ENCODE measurements at places on chromosomes 4 and X.
A peak's percentile ranks its signal among the peaks of the same experiment; 100 is the strongest.

- no peak for DNase-seq
Measured at GRCh38 chr4:96356591-96357370, 516.9 kb downstream of the PDHA2 start.

- DNase-seq = no peak
Measured at GRCh38 chrX:23779025-23779424, 3.9 kb upstream of the SAT1 start.

- no peak for DNase-seq
Measured at GRCh38 chrX:36199928-36200327, 280.4 kb downstream of the CFAP47 start.

DNA sequence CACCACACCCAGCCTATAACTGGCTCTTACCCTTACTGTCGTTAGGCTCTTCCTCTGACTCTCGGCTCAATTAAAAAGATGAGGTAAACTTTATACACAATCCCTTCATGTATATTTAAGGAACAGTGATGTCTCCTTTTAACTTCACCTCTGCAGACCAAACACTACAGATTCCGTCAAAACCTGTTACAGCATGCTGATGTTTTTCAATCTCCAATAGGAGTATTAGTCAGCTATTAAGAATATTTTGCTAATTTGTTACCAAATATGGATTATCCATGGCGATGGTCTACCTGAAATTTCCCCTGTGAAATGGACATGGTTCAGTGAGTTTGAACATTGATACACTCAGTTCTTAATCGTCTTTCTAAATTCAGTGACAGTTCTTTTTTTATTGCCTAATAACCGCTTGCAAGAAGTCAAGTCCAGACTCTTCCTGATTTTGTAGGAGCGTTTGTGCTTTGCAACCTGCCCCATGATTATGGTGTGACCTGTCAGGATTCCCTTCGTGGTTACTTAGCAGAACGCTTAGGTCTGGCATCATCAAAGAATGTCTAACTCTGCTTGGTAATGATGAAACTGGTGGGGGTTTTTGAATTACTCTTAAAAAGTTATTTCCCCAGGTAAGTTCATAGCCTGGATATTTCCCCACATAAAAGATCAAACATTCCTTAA, 72.2 kb upstream of the STOX2 start:
- DNase-seq = no peak

DNA sequence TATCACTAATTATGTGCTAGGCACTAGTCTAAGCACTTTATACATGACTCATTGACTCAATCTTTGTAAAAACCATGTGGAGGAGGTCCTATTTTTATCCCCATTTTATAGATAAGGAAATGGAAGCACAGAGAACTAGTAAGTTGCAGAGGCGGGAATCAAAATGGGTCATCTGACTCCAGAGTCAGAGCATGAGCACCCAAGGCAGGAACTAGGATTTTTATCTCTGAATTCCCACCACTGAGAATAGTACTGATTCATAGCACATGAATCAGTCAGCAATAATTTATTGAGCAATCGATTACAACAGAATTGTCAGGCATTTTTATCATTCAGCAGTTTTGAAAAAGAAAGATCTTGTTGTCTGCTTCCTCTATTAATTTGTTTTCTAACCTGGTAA, 19.3 kb downstream of the SCARB2 start:
- DNase-seq = no peak

DNA sequence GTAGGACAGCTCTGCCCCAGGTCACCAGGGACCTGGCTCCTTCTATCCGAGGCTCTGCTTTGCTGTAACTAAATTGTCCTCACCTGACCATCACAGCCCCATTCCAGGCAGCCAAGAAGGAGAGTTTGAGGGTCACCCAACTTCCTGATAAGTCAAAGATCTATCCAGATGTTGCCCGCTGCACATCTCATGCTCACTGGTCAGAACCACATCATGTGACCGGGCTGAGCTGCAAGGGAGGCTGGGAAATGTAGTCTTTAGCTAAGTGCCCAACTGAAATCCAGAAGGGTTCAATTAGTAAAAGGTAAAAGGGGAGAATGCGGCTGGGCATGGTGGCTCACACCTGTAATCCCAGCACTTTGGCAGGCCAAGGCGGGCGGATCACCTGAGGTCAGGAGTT, 18.4 kb downstream of the HMX1 start:
- DNase-seq = no peak

DNA sequence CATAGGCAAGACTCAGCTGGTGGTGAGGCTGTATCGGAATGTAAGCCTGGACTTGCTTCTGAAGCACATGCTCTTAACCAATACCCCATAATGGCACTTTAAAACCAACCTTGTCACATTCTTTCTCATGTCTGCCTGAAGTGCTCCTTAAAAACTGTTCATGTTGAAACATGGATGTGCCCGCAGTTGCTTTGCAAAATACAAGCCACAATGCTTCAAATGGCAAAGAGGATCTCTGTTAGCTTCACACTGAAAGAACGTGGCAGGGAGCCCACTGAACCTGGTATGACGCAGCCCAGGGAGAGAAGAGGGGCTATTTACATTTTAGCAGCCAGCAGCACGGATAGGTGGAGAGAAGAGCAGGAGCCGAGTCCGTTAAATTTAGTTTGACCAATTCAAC, 29.3 kb downstream of the SOD3 start:
- DNase-seq = no peak

- no peak for DNase-seq
Measured at GRCh38 chr4:75819121-75819520, 83.1 kb downstream of the PPEF2 start.

DNA sequence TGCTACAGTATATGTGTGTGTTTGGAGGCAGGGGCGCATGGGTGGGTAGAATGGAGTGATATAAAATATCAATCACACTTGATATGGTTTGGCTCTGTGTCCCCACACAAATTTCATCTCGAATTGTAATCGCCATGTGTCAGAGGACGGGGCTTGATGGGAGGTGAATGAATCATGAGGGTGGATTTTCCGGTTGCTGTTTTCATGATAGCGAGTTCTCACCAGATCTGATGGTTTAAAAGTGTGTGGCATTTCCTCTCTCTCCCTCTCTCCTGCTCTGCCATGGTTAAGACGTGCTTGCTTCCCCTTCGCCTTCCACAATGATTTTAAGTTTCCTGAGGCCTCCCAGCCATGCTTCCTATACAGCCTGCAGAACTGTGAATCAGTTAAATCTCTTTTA, 14.8 kb downstream of the SOWAHB start:
- DNase-seq = no peak

GRCh38 chr4:55458611-55459010, 62.9 kb downstream of the TMEM165 start:
- DNase-seq = no peak

DNA sequence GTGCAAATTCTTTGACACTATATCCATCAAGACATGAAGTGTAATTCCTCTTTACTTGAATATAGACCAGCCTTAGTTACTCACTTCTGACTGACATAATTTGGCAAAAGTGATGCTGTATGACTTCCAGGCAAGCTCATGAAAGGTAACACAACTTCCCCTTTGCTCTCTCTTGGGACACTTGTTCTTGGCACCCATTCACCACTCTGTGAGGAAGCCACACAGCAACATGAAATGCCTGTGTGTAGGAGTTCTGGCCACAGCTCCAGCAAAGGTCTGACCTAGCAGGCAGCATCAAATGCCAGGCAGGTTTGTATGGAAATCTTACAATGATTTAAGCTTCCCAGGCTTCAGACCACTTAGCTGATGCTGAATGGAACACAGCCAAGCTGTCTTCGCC, 280.3 kb downstream of the PDHA2 start:
- no peak for DNase-seq

DNA sequence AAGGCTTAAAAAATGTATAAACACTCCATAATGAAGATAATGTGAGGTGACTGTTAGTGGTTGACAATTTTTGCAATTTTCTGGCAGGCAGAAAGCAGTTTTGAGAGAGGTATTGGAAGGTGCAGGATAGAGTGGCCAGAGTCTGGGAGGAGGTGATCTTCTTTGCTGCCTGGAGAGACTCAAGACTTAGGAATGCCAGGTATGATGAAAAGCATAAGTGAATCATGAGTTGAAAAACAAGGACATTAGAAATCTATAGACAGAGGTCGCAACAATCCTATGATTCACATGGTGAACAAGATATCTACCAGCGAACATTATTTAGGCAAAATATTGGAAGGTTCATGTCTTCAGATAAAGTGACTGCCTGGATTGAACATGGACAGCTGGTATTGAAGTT, 118.5 kb downstream of the CFAP299 start:
- no peak for DNase-seq

DNA sequence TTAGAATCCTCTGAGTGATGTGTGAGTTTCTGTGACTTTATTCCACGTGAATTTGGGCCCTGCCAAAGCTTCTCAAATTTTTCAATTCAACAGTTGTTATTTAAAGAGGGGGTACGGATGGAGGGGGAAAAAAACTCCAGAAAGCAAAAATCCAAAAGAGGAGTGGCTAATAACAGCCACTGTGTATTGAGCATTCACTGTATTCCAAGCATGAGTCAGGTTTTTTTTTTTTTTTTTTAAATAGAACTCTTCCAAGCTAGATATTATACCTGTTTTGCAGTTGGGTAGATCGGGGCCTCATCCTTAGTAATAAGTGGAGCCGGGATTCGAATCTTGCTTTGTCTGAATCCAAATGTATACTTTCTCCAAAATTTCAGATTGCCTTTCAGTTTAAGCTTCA, 6.4 kb upstream of the RHOH start:
- no peak for DNase-seq

- DNase-seq = no peak
Measured at GRCh38 chr4:105558277-105558676, 5.9 kb downstream of the ARHGEF38 start.

DNA sequence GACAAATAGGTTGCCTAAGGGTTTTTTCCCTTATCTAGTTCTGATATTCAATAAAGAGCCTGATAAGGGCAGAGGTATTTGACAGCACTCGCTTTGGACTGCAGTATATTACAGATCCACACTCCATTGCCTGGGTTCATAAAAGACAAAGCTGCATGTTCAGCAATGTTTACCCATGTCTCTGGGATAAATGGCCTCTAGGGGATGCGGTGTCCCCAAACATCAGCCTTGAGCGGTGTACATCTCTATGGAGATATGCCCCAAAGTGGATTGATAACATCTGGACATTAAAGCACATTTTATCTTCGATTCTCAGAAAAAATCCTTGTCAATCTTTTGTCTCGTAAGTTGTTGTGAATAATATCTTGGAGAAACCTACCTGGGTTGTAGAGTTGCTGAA, 660.8 kb upstream of the AADAT start:
- DNase-seq = no peak

GRCh38 chr4:188869581-188869980, 730.3 kb downstream of the TRIML1 start:
- DNase-seq = no peak

GRCh38 chrX:103610282-103610681, 2.5 kb downstream of the TCEAL3 start:
- no peak for DNase-seq

DNA sequence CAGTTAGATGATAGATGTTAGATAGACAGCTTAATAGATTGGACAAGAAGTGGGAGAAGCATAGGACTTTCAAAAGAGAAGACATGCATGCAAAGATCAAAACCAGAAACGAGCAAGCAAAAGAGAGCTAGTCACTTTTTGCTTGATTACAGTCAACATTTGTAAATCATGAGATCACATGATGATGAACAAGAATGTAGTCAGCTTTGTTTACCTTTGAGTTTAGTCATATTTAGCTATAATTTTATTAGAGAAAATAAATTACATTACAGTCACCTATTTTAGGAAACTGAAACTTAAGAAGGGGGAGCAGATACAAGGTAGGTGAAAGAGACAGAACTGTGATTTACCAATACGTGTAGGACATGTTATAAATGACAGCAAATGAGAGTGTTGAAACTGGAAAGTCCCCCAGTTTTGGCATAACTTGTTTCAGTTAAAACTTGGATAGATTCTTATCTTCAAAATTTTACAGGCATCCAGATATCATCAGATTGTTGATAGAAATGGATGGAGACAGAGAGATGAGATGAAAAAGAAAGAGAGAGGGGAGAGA, 1083.1 kb upstream of the PCDH10 start:
- no peak for DNase-seq

DNA sequence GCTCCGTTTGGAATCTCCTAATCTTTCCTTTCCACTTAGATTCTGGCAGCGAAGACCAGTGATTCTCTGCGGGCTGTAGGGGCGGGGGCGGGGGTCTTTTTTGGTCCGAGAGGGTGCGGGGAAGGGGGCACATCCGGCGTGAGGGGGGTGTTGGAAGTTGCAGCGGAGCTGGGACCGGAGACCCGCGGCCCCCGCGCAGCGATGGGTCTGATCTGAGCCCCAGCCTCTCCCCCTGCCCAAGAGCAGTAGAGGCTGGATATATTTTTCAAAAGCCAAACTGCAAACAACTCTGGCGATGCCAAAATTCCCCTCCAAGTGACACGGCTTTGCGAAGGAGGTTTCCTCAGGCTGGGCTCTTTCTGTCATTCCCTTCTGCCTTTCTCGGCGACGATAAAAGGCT, 355 bp downstream of the GRID2 start:
- DNase-seq = peak; percentile 62

GRCh38 chr4:132827522-132827921, 321.6 kb upstream of the PCDH10 start:
- no peak for DNase-seq

DNA sequence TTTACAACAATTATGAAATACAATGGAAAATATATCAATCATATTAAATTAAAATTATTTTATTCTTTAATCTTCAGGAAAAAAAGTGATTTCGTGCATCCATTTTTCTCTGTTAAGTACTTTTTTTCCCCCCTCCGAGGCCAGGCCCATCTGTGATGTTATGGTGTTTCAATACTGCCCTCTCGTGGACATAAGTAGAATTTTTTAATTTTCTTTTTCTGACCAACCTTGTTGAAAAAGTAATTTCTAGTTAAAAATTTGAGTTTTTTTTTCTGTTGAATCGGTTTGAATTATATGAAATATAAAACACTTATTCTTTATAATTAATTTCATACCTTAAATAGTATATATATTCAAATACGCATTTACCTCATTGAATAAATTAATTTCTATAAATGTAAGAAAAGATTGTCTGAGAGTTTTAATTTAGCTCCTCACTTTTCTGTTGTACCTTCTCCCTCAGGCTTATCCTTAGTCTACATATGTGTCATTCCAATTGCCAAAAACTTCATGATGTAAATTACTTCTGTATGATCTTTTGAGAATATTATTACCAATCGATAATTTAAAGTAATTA, 175.8 kb upstream of the TECRL start:
- DNase-seq = no peak

DNA sequence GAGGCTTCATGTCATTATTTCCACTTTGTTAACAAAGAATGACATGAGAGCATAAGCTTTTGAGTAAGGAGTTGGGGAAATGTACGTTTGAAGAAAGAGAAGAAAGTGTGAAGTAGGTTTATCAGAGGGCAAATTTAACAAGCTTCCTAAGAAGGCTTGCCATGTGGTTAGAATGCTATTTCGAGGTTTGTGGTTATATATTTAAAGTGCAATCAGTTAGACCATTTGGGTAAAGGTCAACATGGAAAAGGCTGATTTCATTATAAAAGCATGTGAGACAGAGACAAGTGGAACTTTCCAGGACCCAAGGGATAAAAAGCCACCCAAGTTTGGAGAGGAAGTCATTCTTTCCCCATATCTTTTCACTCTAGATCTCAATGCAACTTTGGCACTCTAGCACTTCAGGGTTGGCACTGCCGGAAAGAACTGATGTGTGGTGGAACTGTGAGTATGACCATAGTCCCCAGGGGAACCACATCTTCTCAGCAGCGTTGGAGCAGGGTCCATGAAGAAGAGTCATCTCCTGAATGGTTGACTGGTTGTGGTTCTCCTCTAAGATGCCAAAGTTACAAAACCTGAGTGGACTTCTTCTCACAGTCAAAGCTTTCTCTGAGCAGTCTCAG, 529.9 kb downstream of the MID1IP1 start:
- DNase-seq = no peak

Data from retina (tissue), 1 donor.